NCI-H2081 treated with DMSO at 0.1 percent for 48 hours (cell line): ENCODE measurements at places on chromosomes 5 and 9.

DNA sequence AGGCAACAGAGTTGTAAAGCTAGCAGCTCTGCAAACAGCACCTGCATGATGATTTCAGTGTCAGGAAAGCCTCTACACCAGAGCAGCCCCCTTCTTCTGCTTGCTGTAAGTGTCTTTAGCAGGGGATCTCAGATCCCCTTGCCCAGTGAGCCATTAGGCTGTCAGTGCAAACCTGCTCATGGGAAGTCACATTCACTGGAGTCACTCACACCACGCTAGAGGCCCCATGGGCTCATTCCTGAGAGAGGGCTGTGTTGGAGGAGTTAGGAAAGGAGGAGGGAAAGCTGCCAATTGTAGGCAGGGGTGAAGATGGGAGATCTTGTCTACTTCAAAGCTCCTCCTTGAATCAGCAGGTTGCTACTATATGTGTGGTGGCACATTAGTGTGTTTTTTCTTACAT lies 275.2 kb downstream of the SMARCA2 start:
- no peak for DNase-seq

GRCh38 chr5:64659289-64659688 lies 31.0 kb upstream of the SHISAL2B start:
- DNase-seq, result no peak

DNA sequence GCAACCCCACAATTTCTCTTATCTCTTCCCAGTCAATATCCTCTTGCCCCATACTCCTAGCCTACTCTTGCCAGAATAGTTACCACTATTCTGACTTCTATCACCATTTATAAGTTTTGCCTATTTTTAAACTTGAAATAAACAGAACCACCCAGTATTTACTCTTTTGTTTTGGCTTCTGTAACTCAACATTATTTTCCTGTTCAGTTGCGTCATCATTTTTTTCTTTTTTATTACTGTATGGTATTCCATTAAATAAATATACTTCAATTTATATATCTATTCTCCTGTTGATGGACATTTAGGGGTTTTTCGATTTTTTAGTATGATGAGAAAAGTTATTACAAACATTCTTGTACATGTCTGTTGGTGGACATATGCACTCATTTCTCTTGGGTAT lies 62.6 kb upstream of the ERBIN start:
- DNase-seq, result no peak

GRCh38 chr5:173454736-173455598 lies 126.8 kb upstream of the STC2 start:
- no peak for DNase-seq

- no peak for DNase-seq
Observed at GRCh38 chr9:83794051-83794450, 23.5 kb downstream of the GKAP1 start.

DNA sequence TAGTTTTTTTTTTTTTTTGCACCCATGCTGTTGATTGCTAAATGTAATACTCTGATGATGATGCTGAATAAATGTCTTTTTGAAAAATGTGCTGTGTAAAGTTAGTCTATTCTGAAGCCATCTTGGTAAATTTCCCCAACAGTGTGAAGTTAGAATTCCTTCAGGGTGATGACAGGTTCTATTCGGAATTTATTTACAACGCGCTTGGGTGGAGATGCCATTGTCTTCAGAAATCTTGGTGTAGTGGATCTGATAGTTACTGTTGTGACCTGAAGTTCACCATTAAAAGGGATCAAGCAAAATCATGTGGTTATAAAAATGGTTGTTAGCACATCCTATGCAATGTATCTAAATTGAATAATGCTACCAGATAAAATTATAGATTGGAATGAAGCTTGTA lies 36.3 kb upstream of the DMRT1 start:
- DNase-seq, result no peak

DNA sequence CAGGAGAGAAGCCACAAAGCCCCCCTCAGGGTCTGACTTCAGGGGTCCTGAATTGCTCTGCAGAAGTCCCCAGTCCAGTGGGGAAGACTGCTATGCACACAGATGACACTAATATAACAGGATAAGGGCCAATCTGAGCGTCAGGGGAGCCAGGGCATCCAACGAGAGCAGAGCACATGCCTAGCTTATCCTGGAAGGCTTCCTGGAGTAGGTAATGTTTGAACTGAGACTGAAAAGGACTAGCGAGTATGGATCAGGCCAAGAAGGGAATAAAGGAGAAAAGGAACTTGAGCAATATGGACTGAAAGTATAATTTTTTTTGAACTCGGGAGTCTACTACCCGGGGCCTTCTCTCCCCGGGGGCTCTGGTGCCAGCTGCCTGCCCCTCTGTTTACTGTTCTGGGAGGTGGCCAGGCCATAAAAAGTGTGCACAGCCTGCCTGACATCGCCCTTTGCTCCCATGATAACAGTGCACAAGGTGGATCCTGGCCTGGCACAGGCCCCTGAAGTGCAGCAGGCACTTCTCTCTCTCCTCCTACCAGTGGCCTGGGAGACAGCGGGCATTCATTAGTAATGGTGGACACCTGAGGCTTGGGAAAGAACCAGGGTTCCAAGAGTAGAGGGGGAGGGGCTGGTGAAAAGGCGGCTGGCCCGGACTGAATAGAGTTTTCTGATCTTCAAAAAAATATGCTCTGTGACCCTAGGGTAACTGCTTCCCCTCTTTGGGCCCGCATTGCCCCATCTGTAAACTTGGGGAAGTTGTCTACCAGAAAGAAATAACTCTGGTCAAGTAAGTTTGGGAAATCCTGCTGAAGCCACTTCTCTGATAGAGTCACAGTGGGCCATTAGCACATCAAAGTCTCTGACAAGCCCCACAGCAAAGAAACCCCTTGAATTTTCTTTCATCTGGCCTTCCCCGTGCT lies 4.6 kb upstream of the SLC6A7 start:
- DNase-seq, result no peak

DNA sequence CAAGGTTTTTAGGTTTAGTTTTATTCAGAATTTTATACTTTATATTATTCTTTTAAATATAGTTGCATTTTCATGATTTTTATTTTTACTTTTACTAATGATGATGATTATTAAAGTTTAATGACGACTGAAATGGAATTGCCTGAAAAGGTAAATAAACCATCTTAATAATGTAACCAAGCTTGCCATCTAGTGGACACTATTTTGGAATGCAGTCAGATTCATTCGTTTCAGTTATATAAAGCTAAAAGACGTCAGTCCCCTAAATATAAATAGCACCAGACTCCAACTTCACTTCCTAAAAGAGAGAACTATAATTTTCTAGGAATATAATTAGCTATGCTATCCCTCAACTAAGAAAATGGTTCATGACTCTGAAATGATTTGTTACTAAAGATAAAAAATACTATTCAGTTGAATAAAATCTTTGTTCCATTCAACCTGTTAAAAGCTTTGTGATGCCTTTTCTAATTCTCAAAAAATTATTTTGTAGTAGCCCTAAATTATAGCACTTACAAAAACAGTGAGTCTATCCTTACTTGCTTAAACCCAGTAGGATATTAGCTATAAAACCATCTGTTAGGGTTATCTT lies 19.9 kb downstream of the ABITRAM start:
- DNase-seq, result peak; percentile 28

- no peak for DNase-seq
Observed at GRCh38 chr5:163473635-163474243, 13.3 kb downstream of the HMMR start.

DNA sequence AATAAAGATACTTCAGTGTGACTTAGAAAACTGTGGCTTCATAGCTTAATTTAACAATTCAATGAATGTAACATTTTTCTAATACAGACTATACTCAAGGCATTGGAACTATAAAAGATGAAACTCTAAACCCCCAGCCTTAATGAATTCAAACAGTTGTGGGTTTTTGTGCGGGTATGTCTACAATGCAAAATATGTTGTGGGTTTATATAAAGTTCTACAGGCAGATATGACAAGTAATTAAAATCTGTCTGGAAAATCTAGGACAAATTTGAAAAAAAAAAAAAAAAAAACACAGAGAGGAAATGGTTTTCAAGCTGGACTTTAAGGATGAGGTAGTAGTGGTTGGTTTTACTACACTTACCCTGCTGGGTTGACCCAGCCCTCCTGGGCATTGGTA lies 467.5 kb upstream of the TLE4 start:
- no peak for DNase-seq

DNA sequence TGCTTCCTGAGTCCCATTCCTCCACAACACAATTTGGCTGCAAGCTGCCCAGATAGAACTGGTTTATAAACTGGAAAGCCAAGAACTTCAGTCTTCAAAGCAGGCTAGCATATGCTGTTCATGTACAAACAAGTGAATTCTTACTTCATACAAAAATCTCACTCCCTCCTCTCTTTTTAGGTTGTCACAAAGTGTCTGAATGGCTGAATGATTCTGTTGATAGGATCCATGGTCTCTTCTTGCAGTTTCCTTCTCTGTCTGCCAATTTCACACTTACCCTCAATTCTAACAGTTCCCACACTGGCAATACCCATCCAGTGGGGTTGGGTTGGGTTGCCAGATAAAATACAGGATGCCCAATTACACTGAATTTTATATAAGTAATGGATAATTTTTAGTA lies 363.5 kb downstream of the DEPDC1B start:
- no peak for DNase-seq

DNA sequence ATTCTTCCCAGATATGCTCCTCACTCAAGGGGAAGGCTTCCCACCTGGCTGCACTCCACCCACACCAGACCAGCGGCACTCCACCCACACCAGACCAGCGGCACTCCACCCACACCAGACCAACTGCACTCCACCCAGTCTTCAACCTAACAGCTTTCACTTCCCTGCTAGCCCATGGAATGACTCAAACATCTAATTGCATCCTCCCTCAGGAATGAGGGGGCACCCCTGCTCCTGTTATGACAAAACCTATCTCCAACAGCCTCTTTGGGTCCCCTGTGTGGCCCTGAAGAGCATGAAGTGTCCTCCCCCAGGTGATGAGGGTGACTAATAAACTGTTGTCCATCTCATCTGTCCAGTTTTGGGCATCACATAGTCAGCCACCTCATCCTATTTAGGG lies 556.6 kb upstream of the TUSC1 start:
- no peak for DNase-seq

DNA sequence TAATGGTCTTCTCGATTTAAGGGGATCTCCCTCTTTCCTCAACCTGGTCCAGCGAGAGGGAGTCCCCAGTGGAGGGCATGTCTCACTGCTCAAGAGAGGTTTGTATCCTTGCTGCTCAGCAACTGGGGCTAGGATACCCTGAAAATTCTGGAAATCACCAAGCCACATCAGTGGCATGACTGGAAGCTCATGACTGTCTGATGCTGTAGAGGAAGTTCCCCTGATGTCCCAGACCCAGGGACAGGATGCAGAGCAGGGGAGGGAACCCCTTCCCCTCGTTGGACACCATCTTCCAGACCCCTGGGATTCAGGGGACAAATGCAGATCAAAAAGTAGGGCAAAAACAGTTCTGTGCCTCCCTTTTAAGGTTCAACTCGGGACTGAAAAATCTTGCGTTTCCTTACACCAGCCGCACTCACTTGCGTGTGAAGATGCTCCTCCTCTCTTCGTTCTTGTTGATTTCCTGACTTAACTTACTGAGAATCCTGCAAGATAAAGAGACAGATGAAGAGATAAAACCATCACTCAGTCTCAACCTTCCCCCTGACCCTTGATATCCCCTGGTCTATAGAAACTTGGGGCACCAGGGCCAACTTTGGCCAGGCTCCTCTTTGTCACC lies 22.1 kb downstream of the LCP2 start:
- no peak for DNase-seq

- no peak for DNase-seq
Observed at GRCh38 chr5:100840789-100841188, 62.3 kb downstream of the ST8SIA4 start.

- DNase-seq, result no peak
Observed at GRCh38 chr5:50849554-50849953, 183.1 kb downstream of the PARP8 start.

DNA sequence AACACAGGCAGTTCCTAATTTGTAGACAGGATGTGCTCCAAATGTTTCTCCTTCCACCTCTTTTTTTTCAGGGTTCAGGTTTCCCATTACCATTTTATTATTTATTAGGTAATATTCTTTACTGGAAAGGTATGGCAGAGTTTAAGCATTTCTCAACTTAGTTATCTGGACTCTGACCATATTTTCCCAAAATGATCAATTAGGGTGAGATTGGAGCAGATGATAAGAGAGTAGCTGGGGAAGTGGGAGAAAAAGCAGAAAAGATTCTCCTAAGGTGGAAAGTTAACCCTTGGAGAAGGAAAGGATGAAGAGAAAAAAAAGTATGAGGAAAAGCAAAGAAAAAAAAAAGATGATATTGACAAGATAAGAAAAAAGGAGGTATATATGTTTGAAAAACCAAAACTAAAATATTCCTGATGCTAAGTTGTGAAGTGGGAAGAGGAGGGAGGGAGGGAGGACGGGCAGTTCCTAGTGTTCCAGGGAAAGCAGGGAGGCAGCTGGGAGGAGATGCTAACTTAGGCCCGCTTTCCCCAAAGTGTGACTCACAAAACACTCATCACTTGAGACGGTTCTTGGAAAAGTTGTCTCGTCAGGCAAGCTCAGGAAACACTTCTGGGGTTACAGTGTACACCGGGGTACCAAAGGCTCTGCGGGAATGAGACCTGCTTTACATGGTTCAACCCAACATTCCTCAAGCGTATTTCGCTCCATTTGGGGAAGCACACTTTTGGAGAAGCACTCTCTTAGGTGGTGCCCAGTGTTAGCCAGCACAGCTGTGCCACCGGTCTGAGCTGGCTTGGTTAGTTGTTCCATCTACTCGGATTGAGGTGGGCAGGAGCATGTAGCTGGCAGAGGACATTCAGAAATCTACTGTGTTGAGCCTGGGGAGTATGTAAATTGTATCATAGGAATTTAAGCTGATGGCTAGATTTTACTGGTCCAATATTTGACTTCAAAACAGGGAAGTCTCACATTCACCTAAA lies 35.1 kb downstream of the B4GALT1 start:
- DNase-seq, result no peak

DNA sequence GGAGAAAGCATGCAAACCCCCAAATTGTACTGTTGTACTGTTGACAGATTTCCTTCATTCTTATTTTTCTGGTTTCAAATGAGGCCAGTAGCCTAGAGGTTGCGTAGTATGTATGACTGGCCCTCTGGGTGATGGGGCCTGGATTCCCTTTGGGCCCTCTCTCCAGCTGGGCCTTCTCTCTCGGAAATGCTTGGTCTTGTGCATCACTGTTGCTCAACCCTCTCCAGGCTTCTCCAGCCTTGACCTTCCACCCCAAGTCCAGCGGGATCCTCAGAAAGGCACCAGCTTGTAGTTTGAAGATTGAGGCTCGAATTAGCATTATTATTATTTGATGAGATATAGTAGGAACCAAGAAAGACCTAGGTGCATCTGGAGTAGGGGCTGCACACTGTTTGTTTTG lies 87.0 kb downstream of the ANGPTL2 start:
- no peak for DNase-seq
